ENCODE measurements at places on chromosomes 7 and 10.

GRCh38 chr10:75461672-75462649 is 30.5 kb downstream of the LRMDA start:
- DNase-seq: peak; percentile 23

DNA sequence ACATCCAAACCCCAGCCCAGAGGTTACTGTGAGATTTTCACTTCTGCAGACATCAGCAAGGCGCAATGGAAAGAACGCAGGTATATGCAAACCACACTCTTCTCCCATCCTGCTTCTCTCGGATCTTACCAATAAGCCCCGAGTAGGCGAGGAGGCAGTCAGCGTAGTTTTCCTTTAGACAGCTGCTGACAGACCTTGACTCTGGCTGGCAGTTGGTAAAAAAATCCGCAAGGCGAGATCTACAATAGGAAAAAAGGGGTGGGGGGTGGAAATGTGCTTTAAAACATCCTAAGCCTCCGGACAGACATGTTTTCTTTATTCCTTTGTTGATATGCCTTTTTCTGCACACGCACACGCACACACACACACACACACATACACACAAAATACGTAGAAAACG is 176.5 kb downstream of the GFRA1 start:
- peak; percentile 51 for DNase-seq

- DNase-seq: no peak
These were observed 27.5 kb upstream of the EZH2 start for GRCh38 chr7:148911626-148912025.

GRCh38 chr7:122691569-122692235 is 7.2 kb downstream of the RNF133 start:
- no peak for DNase-seq

DNA sequence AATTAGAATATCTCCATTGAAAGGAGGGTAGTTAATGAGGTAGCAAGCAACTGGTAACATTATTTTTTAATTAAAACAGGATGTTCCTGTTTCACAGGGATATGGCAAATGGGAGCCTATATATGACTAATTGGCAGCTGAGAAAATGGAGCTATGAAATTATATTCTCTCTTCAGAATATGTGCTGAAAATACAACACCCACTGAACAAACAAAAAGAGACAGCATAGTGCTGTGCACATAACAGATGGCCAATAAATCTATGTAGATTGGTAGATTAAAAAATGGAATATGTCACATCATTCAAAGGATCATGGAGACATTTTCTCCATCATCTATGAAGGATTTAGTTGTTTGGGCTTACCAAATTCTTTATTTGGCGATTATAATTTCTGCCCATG is 362.0 kb downstream of the GPR37 start:
- no peak for DNase-seq

DNA sequence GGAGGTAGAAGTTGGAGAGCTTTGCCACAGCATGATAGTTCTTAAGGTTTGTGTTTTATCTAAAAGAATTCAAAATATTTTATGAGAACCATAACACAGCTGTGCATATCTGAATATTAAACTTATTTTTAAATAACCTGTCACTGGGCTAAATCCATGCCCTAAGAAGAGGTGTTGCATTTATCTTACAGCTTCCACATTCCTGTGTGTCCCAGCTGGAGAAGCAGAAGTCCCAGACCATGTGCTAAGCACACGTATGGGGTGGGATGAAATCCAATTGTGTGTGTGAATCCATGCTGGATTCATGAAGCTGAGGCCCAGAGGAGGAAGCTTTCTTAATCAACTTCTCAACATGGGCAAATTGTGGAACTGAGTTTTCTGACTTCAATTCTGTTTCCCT is 121.5 kb downstream of the PKD1L1 start:
- no peak for DNase-seq

DNA sequence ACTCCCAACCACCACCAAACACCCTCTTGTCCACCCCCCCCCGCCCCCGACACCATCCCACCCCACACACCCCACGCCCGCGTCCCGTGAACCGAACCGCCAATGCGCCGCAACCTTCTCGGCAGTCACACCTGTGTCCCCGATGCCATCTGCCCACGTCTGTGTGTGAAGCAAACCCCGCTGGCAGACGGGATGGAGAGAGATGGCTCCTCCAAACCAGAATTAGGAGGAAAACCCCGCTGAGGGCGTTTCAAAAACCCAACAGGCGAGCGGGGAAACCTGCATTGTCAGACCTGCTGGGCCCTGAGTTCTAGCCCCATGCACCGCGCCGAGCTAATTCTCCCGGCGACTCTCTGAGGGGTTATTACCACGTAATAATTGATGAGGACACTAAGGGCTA is 28.6 kb upstream of the KCNK18 start:
- no peak for DNase-seq

- peak; percentile 84 for DNase-seq
These were observed 8.1 kb downstream of the TASOR2 start for GRCh38 chr10:5692461-5693358.

- DNase-seq: no peak
These were observed 124.0 kb downstream of the HERPUD2 start for GRCh38 chr7:35570937-35571336.

DNA sequence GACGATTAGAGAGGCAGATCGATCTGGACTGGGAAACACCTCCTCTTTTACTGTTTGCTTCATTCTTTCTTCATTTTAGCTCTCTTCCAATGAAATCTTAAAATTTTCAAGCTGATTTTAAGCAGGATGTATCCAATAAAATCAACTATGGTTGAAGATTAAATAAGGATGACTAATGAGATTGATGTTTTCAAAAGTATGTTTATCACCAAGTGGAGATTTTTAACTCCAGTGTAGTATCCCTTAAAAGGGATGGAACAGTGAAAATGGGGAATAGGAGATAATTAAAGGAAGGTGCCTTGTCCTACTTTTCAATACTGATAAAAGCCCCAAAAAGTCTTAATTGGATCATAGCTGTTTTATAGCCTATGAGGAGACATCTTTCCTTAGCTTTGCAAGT is 11.6 kb upstream of the LIPF start:
- DNase-seq: no peak

- DNase-seq: no peak
These were observed 435.8 kb downstream of the EXOC4 start for GRCh38 chr7:133688483-133689239.

DNA sequence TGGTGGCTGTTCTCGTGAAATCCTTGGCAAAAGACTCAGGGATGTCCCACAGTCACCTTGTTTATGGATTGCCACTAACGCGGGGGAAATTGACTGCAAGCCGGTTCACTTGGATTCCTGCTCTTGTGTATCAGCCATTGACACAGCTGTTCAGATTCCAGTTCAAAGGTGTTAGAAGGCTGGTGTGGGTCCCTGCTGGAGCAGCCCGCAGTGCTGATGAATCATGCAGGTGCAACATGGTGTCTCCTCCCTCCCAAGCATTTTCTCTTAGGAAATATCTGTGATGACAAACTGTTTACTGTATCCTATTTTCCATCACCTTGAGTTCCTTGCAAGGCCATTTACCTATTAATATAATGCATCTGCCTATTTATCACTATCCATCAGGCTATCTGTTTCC is 170.1 kb downstream of the GATA3 start:
- DNase-seq: no peak

DNA sequence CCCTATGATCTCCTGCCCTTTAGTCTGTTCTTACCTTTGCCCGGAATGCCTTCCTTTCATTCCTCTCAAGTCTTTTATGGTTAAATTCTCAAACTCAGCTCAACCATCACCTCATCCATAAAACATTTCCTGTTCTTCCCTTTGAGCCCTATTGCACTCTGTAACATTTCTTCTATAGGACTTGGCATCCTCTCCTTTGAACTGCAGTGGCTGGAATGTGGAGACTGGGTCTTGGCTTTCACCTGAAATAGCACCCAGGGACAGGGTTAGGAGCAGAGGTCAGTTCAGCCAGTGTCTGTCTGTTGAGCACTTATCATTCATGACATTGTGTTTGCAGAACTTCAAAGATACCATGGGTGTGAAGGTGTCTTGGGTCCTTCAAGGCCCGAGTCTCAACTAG is 7.2 kb downstream of the NFE2L3 start:
- DNase-seq: no peak

- DNase-seq: no peak
These were observed 199.5 kb downstream of the SH2D4B start for GRCh38 chr10:80737209-80737608.

GRCh38 chr7:139246905-139247304 is 15.9 kb downstream of the UBN2 start:
- no peak for DNase-seq

- DNase-seq: peak; percentile 86
These were observed 112.2 kb downstream of the CYTH3 start for GRCh38 chr7:6160191-6160623.

DNA sequence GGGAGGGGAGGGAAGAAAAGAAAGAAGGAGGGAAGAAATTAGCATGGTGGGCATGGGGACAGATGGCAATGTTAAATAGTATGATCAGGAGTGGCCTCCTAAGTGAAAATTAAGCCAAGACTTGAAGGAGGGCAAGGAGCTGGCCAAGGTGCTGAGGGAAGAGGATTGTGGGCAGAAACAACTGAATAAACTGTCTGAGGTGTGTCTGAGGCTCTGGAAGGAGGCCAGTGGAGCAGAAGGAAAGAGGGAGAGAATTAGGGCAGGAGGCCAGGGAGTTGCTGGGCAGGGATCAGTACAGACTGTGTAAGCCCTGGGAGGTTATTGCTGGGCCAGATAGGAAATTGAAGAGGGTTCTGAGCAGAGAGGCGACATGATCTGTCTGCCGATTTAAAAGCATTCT is 40.6 kb upstream of the VKORC1L1 start:
- no peak for DNase-seq

- DNase-seq: peak; percentile 56
These were observed 75.6 kb downstream of the CCDC6 start for GRCh38 chr10:59830601-59831259.

DNA sequence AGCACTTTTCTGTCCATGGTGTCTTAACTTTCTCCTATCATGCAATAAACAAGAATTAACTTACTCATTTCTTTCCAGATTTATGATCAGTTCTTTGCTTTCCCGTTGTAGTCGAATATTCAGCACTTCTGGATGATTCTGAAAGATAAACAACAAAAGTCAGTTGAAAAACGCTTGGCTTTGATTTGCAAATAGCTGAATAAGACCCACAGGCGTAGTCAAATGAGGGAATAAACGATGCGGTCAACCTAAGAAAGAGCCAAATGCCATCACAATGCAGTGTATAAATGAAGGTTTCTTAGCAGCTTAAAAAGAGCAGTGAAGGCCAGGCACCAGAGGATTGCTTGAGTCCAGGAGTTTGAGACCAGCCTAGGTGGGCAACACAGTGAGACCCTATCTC is 109.4 kb downstream of the ADAM12 start:
- no peak for DNase-seq

DNA sequence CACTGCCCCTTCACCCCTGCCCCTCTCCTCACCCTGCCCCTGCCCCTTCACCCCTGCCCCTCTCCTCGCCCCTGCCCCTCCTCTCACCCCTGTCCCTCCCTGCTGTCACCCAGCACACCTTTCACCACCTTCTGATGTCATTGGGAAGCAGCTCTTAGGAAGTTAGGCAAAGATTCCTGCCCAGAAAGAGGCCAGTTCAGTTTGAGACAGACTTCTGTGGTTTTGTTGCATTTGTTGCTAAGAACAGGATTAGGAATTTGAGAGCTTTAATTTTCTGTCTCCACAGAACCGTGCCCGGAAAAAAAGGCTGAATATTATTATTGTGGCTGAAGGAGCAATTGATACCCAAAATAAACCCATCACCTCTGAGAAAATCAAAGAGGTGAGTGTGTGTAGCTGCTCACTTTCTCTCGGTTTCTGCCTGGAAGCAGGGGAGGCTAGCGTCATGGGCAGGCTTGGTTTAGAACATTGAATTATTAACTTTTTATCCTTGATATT is 39.6 kb downstream of the PFKP start:
- DNase-seq: no peak

DNA sequence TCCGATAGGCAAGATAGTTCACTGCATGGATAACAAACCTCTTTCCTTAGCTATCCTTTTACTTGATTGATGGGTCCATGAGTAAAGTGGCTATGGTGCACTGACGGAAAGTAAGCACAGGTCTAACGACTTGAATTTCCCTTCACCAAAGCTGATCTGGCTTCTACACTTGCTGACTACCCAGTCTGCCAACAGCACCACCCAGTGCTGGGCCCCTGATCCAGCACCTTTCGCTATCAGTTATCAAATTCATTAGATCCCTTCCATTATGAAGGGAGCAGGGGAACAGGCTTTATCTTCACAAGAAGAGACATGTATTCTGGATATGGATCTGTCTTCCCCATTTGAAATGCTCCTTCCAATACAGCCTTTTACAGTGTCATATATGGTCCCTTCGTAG is 855.9 kb downstream of the GRID1 start:
- DNase-seq: no peak

DNA sequence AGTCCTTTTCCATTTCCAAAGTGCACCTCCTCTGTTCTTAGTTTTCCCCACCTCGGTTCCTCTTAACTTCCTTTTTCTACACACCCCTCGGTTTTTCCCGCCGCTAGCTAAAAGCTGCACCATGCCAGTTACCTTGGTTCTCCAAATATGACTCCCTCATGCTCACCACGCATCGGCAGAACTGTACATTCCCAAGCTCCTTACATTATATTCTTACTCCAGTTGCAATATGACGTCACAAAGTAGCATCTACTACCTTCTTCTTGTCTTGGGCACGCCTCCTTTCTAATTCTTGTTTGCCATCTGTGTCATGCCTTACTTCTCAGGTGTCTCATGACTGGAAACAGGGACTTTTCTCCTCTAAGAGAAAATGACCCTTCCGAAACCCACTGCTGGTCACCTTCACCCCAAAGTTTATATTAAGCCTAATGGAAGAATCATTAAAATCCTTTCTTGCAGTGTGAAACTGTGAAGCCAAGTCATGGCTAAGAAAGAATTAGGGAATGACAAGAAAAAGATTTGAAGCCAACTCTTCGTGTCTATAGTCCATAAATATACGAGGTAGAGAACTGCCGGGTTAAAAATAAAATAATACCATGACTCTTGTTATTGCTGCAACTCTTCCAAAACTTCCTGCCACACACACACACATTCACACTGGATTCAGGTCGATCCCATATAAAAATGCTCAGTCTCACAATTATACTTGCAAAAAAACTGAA is 1.7 kb downstream of the ESYT2 start:
- no peak for DNase-seq

DNA sequence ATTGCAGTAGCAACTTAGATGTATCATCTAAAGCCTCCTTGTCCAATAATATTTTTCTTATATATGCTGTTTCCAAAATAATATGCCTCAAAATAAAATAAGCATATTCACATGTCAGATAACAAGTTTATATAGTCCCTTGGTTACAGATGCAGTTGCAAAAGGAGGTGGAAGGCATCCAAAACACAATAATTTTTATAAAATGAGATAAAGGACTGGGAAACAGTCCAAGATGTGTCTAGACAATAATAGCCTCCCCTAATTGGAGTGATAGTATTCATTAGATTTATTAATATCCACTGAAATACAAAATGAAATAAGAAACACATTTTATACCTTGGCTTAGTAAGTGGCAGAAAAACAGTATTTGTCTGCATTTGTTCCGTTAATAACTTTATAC is 30.3 kb downstream of the BCAP29 start:
- no peak for DNase-seq

- DNase-seq: no peak
These were observed 71.5 kb upstream of the PPP2R2D start for GRCh38 chr10:131829156-131829930.
